ENCODE measurements at places on chromosomes 4 and X. TPM values are rescaled to one million over a fixed set of nuclear protein-coding genes. Genes with fewer than 3 reads are reported as not detected.

DNA sequence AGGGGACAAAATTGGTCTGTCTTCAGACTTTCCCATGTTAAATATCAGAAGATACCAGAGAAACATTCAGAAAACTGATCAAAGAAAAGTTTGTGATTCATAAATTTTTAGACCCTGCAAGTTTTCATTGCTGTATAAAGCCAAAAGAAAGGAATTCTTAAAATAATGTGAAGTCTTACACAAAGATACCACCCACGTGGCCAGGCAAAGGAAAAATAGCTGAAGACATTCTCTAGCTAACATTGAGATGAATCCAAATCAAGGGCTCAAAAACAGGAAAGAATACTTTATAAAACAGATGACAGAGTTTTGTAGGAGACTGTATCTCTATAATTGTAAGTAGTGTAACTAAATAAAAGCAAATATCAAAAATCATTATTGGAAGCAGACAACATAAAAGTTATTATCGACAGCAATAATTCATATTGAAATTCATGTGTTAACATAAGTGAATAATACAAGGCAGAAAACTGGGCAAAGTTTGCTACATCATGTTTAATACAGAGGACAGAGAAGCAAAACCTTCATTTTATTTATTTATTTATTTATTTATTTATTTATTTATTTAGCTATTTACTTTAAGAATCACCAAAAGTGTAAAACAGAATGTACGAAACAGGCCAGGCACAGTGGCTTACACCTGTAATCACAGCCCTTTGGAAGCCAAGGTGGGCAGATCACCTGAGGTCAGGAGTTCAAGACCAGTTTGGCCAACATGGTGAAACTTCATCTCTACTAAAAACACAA is 204.6 kb upstream of the SLIT2 start:
- no peak for DNase-seq

DNA sequence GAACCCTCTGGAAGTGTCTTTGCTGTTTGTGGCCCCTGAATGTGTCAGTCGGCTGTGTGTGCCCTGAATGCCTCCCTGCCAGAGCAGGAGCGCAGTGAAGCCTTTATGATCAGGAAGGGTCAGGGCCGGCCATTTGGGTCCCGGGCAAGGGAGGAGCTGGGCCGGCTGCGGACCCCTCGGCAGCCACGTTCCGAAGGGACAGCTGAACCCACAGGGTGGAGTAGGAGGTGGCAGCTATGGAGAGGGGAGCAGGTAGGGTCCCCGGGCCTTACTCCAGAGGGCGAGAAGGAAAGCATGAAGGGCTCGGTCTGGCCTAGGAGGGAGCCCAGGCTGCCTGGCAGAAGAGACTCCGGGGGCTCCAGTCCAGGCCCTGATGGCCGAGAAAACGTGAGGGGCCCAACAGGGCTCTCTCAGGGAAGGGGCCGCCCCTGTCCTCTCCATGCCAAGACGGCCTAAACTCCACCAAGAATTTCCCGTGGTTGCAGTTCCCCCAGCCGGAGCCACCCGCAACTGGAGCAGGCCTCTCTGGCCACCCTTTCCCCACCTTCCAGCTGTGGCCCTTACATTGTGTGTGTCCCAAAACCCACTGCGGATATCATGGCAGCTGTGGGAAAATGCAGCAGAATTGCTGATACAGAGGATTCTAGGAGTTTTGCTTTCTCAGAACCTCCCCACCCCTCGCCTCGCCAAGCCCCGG is 182.2 kb upstream of the STK26 start:
- no peak for DNase-seq

DNA sequence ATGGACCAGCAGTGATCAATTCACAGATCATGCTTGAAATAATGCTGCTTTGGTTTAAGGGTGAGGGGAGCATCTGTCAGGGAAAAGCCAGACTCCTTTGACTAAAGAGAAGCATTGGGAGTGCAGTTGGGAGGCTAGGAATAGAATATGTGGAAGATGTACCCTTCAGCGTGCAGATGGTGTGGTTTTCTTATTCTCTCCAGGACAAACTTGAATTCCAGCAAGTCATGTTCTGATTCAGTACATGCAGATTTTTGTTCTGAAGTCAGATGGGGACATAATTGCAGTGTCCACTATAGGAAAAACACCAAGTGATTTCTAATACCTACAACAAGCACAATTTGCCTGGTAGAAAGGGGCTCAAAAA is 99.0 kb upstream of the LIMCH1 start:
- DNase-seq = no peak

DNA sequence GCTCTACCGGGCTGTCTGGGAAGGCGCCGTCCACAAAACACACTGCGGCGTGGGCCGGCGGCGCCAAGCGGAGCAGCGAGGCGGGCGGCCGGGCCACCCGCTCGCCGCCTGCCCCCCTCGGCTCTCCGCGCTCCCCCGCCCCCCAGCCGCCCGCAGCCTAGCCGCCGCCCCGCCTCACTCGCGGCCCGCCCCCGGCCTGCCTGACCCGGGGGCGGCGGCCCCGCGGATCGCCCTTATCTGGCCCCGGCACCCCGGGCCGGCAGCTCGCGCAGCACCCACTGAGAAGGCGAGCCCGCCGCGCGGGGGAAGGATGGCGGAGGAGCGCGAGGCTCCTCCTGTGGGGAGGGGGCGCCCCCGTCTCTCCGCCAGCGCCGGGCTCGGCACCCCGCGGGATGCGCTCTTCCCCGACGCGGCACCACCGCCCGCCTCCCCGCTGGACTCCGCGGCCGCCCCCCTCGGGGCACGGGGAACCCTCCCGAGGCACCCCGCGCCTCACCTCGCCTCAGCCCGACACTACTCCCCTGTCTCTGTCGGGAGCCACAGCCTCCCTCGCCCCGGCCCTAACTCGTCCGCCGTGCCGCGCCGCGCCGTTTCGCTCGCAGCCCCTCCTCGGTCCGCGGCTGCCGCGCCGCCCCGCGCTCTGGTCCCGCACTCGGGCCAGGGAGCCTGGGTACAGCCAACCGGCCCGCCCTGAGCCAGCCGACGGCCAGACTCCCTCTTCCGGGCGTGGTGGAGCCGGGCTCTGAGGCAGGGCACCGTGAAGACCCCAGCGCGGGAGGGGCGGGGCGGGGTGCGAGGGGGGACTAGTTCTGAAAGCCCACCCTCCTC is 566 bp downstream of the ATP11C start:
- no peak for DNase-seq

- no peak for DNase-seq
Measured at GRCh38 chrX:147522981-147523380, 388.7 kb upstream of the FMR1 start.

- DNase-seq = no peak
Measured at GRCh38 chr4:89762311-89762710, 74.7 kb downstream of the SNCA start.

DNA sequence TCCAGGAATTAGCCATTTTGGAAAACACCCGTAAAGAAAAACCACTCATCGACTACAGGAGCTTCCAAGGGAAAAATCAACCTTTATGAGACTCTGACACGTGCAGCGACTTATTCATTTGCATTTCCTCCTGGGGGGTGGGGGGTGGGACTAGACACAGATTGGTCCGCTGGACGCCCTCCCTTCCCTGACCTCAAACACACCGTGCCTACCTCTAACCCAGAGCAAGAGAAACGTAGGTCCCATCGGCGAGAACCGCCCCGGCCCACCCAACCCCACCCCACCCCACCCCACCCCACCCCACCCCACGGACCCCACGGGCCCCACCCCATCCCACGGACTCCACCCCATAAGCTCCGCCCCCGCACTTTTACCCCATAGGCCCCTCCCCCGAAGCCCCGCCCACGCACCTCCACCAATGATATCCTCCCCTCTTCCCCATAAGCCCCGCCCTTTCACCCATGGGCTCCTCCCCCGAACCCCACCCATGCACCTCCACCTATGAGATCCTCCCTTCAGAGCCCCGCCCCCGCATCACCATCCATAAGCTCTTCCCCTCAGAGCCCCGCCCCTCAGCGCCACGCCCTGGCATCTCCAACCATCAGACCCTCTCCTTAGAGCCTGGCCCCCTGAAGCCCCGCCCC is 1.1 kb downstream of the GTPBP6 start:
- DNase-seq = peak; percentile 21

GRCh38 chr4:114057746-114058145 is 78.3 kb upstream of the ARSJ start:
- DNase-seq = no peak

DNA sequence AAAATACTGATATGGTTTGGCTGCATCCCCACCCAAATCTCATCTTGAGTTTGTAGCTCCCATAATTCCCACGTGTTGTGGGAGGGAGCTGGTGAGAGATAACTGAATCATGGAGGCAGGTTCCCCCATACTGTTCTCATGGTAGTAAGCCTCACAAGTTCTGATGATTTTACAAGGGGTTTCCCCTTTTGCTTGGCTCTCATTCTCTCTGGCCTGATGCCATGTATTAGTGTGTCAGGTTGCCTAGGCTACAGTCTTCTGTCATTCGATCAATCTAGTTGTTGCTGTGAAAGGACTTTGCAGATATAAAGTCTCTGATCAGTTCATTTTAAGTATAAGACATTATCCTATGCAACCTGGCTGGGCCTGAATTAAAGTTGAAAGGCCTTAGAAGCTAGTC is 209.3 kb upstream of the MAOA start:
- no peak for DNase-seq

- DNase-seq = no peak
Measured at GRCh38 chr4:112859456-112860184, 189.8 kb upstream of the ANK2 start.

DNA sequence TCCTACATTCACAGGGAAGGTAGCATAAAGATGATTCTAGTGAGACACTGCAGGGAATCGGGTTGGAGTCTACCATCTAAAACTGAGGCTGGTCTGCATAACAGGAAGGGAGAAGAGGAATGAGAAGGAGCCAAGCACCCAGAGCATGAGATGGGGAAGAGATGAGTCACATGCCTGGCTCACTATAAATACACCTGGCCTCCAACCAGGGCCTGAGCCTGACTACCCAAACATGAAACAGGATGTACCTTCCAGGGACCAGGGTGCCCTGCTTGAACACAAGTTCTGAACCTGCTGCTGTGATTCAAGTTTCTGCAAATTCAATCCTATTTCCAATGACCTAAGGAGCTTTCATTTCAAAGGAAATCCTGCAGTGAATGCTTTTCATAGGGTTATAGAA is 24.9 kb downstream of the CD99L2 start:
- no peak for DNase-seq

IQCM gene
- polyA plus RNA-seq = 0.05 TPM

NHS gene
- polyA plus RNA-seq = 2.0 TPM

CT47B1 gene
- polyA plus RNA-seq = not detected

SLC9B1 gene
- 0.32 TPM for polyA plus RNA-seq

FAM114A1 gene
- polyA plus RNA-seq = 303 TPM

NMU gene
- not detected for polyA plus RNA-seq

RHOXF2B gene
- not detected for polyA plus RNA-seq
